ENCODE measurements at places on chromosomes 6 and 20.

DNA sequence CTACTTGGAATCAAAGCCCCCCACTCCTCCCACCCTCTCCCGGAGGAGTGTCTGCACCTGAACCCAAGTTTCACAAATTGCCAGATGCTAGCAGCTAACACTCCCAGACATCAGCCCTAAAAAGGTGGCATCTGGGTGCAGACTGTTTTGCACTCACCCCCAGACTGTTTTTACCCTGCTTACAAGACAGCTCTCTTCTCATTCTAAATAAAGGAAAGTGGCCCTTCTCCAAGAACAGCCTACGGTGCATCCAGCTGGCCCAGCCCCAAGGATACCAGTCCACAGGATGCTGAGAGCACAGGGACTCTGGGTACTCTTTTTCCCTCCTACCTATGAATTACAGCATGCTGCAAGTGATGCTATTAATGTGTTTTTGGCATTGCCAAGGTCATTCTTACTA, 842.0 kb upstream of the FLRT3 start:
- no peak for DNase-seq

GRCh38 chr6:150696190-150696589, 96.5 kb downstream of the PLEKHG1 start:
- no peak for DNase-seq

DNA sequence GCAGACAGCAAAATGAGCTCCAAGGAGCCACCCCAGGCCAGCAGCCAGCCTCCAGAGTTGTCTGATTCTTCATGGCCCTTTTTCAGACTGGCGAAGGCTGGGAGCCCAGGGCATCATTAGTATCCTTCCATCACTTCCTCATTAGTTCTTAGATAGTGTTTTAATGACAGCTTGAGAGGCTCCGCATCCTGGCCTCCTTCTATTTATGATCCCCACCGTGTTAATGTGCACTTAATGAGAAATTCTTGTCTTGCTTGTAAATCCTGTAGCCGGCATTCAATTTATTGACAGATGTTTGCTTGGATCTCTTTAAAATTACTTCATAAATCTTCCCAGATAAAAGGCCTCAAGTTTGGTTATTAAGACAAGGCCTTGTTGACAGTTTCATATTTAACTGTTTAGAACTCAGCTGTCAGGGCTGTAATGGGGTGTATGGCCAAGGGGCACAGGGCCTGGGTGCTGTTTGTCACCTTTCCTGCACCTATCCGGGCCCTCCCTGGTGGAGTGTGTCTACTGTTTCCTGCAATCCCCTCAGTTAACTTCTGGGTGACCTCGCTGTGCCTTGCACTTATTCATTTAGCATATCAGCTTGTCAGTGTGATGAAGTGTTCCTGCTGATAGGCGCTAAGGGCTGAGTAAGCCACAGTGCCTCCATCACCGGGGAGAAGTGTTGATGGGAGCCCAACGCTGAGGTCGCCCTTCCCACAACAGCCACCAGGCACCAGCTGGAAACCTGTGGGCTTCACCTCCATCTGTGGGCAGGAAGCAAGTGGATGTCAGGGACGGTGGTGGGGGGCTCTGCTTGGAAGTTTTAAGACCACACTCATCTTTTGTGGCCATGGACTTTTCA, 169.3 kb downstream of the TSHZ2 start:
- no peak for DNase-seq

GRCh38 chr6:36350681-36351571, 14.2 kb upstream of the BNIP5 start:
- DNase-seq = no peak

GRCh38 chr6:20620043-20620442, 85.8 kb downstream of the CDKAL1 start:
- no peak for DNase-seq
